ENCODE measurements at places on chromosomes 2 and 18.

DNA sequence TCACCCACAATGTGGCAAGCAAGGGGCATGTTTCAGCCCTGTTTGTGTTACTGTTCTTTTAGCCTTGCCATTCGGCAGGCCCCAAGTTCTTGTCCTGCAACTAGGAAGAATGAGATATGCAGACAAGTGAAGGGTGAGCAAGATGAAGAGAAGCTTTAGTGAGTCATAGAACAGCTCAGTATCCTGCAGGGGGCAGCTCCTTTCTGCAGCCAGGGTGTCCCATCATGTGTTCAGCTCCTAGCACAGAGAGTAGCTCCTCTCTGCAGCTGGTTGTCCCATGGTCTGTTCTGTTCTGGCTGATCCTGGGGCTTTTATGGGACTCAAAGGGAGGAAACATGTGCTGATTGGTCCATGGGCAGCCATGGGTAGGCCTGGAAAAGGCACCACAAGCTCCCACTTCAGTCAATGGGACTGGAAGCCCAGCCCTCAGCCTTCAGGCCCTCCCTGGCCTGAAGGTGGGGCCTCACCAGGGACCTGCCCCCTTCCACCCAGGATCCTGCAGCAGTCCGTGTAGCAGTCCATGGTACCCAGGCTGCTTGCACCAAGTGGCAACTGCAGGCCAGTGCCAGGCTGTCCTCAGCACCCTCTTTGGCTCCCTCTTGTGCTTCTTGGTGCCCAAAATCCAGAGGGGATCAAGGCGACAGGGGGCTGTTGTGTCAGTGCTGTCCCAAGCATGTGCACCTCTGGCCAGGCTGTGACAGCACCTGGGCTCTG is 326.4 kb downstream of the NR4A2 start:
- no peak for DNase-seq

DNA sequence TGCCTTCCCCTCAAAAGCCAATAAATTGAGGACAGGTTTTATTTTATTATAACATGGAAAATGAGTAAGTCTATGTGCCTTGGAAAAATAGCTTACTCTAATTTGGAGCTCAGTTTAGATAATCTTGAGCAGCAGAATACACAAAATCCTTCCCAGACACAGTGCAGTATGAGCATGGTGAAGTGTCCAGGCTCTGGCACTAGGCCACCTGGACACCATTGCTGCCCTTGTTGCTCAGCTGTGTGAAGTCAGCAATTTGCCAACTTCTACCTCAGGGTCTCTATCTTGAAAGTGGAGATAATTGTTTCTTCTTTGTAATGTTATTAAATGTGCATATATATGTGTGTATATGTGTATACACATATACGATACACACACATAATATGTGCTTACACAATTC is 104.9 kb upstream of the CAVIN2 start:
- DNase-seq: no peak

DNA sequence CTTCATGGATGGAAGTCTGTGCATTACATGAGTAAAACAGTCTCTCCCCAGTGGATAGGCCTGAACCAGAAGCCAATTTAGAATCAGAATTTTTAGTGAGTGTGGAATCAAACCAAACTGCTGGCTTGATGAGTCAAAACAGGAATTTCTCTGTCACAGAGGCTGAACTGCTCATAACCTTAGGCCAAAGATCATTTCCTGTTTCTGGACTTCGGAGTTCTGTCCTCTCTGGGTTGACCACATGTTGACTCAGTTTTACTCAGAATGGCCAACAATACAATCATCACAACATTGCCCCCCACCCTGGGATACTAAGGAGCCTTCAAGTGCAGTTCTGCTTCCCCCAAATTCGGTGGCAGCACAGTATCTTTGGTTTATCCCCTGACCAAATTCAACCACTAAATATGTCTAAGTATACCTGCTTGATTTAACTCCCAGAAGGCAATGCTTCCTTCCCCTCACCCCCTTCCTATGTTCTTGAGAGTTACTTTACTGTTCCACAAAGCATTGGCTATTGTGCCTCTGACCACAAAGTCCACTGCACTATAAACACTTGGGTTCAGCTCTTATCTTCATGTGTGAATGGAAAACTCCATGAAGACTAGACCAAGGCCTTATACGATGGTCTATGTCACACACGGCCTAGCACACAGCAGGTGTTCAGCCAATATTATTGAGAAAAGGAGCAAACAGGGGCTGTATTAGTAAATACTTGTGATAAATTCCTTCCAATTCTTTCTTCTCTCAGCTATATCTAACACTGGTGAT is 67.8 kb downstream of the NXPH2 start:
- DNase-seq: no peak

DNA sequence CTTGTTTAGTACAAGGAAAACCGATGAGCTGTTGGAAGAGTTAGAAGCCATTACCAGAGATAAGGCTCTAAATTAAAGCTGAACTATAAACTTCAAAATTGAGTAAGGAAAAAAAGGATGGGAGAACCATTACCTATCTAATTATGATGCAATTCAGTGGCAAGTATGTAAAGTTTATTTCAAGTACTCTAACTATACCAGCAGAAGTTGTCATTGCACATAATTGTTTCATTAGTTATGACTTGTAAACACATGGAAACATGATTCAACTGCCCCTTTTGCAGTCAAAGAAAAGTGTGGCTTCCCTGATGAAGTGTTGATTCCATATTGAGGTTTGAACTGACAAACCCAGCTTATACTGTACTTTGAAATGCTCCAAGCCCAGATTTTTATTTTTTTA is 324.1 kb upstream of the KCNJ3 start:
- DNase-seq: no peak

GRCh38 chr18:45458033-45458432 is 157.2 kb upstream of the SLC14A2 start:
- DNase-seq: no peak

DNA sequence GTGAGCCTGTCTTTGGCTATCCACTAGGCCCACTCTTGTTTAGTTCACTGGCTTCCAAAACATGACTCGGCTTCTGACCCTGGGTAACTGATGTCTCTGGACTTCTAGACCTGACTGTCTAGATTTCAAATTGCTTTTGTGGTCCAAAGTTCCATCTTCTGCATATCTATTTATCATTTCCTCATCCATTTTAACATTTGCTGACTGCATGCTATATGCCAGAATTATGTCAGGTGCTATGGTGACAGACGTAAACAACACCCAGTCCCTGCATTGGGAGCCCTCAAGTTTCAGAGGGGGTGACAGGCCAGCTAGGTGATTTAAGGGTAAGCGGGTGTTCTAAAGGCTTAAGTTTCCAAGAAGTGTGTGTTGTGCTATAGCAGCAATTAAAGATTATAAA is 140.9 kb downstream of the PIEZO2 start:
- DNase-seq: no peak

DNA sequence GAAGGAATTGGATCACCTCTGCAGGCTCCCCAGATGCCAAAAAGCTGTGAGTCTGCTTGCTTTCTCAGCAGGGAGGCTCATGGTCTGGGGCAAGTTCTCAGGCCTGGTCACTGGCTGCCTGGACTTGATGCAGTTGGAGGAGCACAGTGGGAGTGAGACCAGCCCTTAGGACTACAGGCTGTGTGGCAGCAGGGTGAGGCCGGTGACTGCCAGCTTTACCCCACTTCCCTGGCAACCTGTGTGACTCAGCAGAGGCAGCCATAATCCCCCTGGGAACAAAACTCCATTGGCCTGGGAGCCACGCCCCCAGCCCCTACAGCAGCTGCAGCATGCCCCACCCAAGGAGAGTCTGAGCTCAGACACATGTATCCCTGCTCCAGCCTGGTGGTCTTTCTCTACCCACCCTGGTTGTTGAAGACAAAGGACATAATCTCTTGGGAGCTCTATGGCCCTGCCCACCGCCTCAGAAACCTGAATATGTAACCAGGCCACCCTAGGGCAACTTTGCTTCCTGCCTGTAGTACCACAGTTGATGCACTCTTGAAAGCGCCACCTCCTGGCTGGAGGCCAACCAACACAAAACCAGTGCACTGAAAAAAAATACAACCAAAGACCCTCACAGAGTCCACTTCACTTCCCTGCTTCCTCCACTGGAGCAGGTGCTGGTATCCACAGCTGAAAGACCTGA is 106.8 kb upstream of the SPATS2L start:
- DNase-seq: no peak

- peak; percentile 26 for DNase-seq
These were observed 10.2 kb upstream of the IMP4 start for GRCh38 chr2:130332271-130333073.

GRCh38 chr2:25265802-25266201 is 75.9 kb downstream of the DNMT3A start:
- no peak for DNase-seq

GRCh38 chr2:217988840-217989204 is 14.0 kb downstream of the TNS1 start:
- DNase-seq: no peak

DNA sequence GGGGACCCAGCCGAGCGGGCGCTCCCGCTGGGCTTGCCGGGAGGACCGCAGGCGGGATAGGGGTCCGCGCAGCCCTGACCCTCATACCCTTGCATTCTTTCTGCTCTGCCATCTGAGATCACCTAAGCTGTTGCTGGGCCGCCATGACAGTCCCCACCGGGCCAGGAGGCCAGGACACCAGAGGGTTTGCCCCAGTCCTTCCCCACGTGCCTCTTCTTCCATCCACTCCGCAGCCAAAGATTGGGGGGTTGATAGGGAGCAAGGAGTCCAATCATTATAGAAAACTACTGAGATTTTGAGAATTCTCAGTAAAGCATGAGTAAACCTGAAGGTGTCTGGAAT is 453 bp upstream of the GRB14 start:
- no peak for DNase-seq

DNA sequence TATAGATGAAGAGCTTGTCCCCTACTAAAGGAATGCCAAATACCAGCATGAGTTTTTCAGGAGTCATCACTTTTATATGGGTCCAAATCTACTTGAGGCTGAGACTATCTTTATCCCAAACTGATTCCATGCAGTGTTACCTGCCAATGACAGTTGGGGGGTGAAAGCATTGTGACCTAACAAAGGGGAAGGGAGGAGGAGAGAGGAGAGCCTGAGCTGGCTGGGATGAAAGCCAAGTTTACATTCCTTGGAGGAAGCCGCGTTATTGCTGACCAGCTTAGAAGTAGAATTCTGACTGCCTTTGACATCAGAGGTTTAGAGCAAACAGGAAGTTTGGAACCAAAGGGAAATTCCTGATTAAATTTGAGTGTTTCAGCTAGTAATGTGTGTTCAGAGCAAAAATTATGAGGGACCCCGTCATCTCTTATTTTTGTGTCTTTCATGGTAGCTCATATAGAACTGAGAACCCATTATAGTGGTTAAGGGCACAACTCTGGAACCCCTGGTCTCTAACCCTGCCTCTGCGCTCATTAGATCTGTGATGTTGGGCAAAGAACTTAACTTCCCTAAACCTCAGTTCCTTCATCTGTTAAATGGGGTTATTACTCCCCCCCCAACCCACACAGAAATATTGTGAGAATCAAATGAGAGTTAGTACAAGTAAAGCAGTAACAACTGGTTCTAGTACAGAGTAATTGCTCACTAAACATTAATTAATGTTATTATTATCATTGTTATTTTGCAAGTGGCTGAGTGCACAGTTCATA is 199.3 kb upstream of the EPAS1 start:
- DNase-seq: no peak

- no peak for DNase-seq
These were observed 435 bp downstream of the IFT172 start for GRCh38 chr2:27489118-27489497.

DNA sequence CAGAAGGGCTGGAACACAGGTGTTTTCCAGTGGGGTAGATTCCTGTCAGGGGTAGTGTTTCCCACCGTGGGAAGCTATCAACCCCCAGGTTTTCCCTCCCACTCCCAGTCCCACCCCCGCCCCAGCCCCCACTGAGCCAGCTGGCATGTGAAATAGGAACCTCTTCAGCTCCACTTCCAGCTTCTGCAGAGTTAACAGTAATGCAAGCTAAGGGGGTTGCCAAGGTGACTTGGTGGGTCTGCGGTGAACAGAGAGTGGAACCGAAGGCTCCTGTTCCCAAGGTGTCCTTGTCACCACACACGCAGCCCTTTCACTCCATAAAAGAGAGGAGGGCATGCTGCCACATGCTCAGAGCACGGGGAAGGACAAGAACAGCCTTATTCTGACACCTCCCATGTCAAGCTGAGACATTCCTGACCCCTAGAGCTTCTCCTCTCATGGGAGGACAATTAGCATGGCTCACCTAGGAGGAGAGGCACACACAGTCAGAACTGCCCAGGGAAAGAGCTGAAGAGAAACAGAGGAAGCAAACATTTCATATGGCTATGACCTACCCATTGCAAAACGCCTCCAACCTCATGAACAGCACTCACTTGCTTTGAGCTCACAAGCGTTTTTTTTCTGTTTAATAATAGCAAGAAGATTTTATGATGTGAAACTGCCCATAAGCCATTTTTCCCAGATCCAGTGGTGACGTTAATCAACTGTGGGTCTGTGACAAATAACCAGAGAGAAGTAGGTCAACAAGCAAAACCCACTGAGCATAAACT is 39.8 kb upstream of the TBC1D8 start:
- DNase-seq: no peak

DNA sequence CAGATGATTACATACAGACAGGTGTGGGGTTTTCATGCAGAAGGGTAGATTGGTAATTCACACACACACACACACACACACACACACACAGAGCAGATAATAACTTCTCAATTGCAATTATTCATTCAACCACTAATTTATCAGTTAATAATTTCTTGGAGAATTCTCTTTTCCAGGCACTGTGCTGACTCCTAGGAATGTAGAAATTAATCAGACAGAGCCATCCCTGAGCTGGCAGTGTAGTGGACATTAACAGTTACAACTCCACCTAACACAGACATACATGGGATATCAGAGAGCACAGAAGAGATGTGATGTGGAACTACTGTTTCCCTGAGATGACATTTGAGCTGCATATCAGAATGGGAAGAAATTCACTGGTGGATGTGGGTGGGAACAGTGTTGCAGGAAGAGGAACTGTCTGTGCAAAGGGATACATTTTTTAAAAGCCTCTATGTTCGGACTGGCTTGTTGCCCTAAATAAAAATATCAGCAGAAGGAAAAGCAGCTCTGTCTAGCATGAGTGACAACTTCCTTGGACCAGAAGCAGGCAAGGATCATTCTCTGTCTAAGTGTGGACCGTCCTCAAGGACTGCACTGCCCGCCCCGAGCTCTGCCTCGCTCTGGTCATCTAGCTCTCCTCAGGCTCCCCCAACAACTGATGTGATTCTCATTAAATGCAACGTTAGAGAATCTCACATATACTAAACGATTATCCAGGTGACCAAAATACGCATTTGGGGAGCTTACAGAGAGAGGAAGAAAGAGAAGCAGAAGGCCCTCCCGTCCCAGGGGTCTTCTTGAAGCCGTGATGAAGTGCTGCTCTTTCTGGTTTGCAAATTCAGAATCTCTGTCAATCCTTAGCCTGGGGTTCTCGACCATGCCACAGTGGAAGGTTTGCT is 173.4 kb upstream of the TRIB2 start:
- no peak for DNase-seq

- DNase-seq: no peak
These were observed 239.0 kb downstream of the ZNF521 start for GRCh38 chr18:25112821-25113434.

DNA sequence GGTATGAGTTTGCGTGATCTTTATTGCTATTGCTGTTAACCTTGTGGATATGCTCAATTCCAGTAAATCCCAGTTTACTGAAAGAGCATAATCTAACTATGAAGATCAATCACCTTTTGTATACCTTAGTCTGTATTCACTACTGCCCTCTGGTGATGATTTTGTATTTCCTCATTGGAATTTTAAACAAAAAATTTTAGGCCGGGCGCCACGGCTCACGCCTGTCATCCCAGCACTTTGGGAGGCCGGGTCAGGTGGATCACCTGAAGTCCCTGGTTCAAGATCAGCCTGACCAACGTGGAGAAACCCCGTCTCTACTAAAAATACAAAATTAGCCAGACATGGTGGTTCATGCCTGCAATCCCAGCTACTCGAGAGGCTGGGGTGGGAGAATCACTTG is 5.1 kb downstream of the COMMD1 start:
- no peak for DNase-seq

GRCh38 chr18:68176901-68177300 is 538.0 kb downstream of the TMX3 start:
- no peak for DNase-seq
